Fibroblast of lung (primary cell): ENCODE measurements at places on chromosomes 12 and 14. TPM values are rescaled to one million over a fixed set of nuclear protein-coding genes. Genes with fewer than 3 reads are reported as not detected.

TRIM9 gene
- total RNA-seq, result 0.50 and 0.51 TPM in 2 replicates

- DNase-seq, result peak; percentile 36
These were observed 477.1 kb downstream of the FSCB start for GRCh38 chr14:44029933-44030332.

KRT83 gene
- not detected in 2 replicates for total RNA-seq

DNA sequence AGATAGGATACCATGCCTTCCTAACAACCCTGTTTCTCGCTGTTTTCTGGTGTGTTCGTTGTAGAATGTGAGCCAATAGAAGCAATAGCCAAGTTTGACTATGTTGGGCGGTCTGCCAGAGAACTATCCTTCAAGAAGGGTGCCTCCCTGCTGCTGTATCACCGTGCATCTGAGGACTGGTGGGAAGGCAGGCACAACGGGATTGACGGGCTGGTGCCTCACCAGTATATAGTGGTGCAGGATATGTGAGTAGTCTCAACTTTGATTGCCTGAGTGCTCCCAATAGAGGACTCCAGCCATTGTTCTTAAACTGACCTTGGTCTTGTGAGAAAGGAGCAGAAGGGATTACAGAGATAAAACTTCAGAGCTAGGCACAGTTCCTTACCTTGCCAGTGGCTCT lies 96.2 kb downstream of the KICS2 start:
- no peak for DNase-seq
